Natural killer cell (primary cell): ENCODE measurements at places on chromosomes 1 and 21.

DNA sequence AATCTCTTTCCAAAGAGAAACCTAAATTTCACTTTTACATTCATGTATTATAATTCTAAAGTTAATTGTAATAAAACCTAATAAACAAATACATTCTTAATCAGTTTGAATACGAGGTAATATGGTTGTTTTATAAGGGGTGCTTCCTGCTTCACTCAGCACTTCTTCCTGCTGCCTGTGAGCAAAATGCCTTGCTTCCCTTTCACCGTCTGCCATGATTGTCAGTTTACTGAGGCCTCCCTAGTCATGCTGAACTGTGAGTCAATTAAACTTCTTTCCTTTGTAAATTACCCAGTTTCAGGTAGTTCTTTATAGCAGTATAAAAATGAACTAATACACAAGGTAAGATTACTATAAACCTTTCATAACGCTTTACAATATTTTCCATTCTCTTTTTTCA lies 491.1 kb upstream of the LRRC7 start:
- no peak for DNase-seq

- no peak for DNase-seq
Observed at GRCh38 chr21:14785679-14786078, 239.6 kb upstream of the SAMSN1 start.

GRCh38 chr21:35491114-35491513 lies 442.0 kb upstream of the RUNX1 start:
- no peak for DNase-seq

- DNase-seq = no peak
Observed at GRCh38 chr1:20702416-20702815, 15.4 kb downstream of the KIF17 start.

DNA sequence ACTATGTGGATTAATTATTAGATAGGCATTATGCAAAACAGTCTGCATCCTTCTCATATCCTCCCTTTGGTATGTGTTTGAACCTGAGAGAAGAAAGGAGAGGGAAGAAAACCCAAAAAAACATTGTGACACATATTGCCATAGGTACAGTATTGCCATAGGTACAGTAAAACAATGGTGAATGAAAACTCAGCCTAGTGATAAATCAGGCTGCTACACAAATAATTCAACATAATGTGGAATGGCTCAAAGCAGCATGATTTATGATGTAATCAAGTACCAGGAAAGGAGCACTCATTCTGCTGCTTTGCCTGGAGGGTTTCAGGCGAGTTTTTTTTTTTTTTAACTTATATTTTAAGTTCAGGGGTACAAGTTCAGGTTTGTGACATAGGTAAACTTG lies 213.9 kb upstream of the LYPLAL1 start:
- DNase-seq = no peak

GRCh38 chr1:10900251-10900651 lies 103.8 kb upstream of the CASZ1 start:
- DNase-seq = no peak

DNA sequence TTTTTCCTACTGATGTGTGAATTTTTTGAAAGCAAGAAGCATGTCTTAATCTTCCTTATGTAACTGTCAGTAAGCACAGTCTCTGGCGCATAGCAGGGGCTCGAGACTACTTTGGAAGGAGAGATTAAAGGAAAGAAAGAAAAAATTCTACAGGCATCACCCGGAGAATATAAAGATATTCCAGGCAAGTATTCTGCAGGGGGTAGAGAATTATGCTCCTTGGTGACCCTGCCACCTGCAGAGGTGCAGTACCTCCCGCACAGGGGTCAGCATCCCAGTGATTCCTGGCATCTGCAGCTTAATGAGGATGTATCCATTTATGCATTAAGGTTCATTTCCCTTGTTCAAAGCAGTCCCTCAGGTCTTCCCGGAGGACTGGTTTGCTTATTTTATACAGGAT lies 87.6 kb upstream of the WLS start:
- no peak for DNase-seq
